ENCODE measurements at places on chromosomes 7 and 10. TPM values are rescaled to one million over a fixed set of nuclear protein-coding genes. Genes with fewer than 3 reads are reported as not detected.

DNA sequence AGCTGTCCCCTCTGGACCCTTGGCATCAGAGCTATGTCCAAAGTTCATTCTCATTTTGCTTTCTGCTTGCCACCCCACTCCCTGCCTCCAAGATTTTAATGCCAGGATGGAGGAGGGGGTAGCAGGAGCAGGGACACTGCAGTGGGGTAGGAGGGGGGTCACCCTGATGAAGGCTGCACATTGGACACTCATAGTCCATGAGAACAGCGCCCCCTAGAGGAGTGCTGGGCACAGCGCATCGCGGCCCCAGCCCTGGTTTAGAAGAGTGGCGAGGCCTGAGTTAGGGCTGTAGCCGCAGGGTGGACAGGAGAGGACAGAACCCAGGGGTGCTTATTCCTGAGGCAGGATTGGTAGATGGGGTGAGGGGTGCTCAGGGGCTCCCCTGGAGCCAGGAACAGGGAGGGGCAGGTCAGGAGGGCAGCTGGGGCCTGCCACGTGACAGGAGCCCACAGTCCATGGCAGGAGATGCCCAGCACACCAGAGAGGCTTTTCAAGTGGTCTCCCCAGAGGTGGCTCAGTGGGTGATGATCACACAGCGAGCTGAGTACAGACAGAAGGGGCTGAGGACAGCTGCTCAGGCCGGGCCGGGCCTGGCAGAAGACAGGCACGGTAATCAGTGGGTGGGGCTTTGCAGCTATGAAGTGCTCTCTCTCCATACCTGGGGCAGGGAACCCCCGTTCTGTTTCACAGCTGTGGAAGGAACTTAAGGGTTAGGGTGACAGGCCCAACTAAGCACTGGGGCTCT lies 71.4 kb downstream of the NEURL1 start:
- DNase-seq: no peak

DNA sequence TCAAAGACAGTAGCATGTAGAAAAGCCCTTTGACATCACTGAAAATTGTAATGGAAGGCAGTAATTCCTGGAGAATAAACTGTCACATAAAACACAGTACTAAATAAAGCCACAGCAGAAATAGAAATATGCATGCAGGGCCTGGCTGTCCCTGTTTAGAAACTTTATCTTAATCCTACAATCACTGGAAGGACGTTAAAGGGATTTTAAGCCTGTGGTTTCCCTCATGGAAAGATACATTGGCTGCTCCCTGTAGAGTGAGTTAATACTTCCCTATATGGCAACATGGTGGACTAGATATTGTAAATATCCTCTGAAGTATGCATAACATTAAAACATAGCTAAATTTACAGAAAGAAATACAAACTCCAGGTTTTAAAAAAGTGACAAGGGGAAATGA lies 1334.9 kb upstream of the CELF2 start:
- DNase-seq: no peak

GRCh38 chr10:10830293-10830986 lies 187.2 kb upstream of the CELF2 start:
- no peak for DNase-seq

- no peak for DNase-seq
Measured at GRCh38 chr7:107318523-107319160, 149.8 kb downstream of the HBP1 start.

GRCh38 chr7:33776788-33777187 lies 128.6 kb upstream of the BMPER start:
- DNase-seq: no peak

The TUBB8 gene
- not detected for total RNA-seq

The DYNC1I1 gene
- 5.6 TPM for total RNA-seq

The PILRA gene
- 20.6 TPM for total RNA-seq

- peak; percentile 34 for DNase-seq
Measured at GRCh38 chr10:90871279-90871765, 452 bp upstream of the RPP30 start.

DNA sequence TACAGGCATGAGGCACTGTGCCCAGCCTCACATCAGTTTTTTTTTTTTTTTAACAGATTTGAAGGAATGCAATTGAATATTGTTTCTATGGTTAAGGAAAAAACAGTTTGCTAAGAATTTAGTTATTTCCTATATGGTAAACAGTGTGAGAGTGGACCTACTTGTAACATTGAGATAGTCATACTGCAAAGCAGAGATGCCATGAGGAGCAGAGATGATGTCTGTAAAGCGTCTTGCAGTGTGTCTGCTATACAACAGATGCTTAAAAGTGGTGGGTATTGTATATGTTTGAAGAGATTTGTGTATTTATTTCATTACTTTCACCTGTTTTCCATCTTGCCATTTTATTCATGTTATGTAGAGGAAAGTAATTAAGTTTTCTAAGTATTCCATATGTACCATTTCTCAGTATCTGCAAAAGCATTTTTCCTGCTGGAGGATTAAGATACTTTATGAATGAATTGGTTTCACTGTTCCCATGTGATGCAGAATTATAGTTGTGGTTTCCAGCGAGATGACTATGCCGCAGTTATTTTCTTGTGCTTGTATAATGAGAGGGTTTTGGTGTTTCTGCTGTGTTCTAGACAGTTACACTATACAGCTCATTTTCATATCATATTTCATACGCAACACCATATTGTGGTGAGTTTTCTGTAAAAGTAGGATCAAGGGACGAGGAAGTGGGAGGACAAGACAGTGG lies 26.6 kb downstream of the TET1 start:
- DNase-seq: no peak

DNA sequence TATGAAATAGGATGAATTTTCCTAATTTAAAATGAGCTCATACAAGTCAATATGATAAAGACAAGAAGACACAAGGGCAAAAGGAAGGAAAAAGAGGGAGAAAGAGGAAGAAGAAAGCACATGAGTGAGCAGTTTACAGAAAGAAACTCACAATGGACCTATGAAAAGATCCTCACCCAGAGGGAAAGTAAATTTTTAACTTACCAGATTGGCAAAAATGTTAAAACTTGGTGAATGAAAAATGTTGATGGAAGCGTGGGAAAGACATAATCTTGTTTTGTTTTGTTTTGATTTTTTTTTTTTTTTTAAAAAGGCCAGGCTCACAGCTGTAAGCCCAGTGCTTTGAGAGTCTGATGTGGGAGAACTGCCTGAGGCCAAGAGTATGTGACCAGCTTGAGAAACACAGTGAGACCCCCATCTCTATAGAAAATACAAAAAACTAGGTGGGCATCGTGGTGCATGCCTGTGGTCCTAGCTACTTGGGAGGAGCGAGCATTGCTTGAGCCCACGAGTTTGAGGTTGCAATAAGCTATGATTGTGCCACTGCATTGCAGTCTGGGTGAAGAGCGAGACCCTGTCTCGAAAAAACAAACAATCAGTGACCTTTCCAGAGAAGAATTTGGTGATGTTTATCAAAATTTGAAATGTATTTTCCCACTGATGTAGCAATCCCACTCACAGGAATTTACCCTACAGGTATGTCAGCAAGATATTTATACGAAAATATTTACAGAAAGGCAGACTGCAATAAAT lies 152.9 kb upstream of the ASAH2 start:
- DNase-seq: no peak

The TMEM213 gene
- total RNA-seq: not detected

The CLDN4 gene
- 1.6 TPM for total RNA-seq

The CUZD1 gene
- total RNA-seq: not detected

GRCh38 chr10:130203626-130204025 lies 67.4 kb downstream of the GLRX3 start:
- no peak for DNase-seq

GRCh38 chr7:46745707-46746090 lies 824.6 kb upstream of the IGFBP3 start:
- no peak for DNase-seq

The ZNF488 gene
- not detected for total RNA-seq

DNA sequence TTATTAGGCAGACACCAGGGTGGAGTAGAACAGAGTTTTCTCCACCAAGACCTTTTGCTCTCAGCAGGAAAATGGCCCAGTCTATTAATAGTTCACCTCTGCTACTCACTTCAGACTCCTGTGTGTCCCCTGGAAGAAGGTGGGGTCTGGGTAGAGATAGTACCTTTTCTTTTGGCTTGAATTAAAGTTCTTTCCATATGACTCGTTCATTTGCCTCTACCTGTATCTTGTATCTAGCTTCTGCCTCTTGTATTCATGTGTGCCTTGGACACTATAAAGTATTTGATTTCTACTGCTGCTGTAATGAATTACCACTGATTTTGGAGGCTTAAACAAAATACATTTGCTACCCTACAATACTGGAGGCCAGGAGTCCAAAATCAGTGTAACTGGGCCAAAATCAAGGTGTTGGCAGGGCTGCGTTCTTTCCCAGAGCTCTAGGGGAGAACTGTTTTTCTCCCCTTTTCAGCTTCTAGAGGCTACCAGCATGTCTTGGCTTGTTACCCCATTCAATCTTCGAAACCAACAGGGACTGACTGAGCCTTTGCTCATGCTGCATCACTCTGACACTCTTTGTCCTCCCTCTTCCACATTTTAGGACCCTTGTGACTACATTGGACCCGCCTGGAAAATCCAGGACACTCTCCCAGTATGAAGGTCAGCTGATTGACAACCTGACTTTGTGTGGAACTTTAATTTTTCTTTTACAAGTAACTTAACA lies 155.6 kb upstream of the PRSS58 start:
- no peak for DNase-seq

The CAMK1D gene
- 10.9 TPM for total RNA-seq

DNA sequence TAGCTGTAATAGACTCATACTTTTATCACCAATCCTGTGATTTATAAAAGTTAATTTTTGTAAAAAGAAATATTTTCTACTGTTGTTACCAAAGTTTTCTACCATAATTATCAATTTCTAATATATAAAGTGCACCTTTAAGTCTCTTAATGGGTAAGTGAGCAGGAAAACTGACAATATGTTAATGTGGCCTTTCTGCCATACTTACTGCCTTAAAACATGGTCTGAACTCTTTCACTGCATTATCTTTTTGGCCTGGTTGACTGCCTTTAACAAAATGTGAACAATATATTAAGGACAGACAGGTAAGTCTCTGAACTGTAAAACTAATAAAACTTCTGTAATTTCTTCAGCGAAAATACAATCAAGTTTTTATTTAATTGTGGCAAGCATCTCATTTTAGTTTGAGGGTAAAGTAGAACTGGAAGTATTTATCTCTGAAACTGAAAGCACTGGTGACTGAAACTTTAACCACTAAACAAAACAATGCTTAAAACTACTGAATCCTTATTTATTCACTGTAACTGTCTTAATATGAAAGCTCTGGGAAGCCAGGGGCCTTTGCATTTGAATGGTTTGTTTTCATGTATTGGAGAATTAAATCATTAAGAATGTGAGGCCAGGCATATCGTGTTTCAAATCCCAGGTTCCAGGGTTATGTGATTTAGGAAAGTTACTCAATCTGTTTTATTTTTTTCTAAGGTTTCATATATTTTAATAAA lies 948.8 kb upstream of the POT1 start:
- DNase-seq: no peak

GRCh38 chr7:95469848-95470247 lies 15.9 kb upstream of the ASB4 start:
- no peak for DNase-seq

The KCND2 gene
- total RNA-seq: 6.0 TPM

DNA sequence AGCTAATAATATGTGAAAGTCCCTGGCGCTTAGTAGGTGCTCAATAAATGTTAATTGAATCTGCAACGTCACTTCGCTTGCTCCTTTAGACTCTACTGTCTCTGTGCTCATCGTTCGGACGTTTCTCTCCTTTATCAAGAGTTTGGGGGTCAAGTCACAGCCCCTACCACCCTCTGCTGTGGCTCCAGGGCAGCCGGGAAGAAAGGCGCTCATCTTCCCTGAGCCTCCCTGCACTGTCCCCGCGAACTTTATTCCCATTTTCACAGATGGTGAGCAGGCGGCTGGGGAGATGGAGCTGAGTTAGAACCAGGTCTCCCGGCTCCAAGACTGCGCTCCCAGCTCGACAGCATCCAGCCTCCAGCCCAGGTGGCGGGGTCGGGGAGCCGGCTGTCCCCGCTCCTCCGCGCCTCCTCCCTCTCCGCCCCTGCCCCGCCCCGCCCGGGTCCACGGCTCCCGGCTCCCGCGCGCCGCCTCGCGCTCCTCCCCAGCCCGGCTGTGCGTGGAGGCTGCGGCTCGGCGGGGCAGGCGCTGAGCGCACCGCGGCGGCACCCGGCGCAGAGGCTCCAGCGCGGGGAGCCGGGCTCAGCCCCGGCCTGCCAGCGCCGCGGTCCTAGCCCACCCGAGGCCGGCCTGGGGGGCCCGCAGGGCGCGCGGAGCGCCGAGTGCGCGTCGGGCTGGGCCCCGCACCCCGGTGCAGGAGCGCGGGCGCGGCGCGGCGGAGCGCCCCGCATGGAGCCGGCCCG lies at the start of gene CLEC2L:
CLEC2L (plus strand) TSS at position 487 of the 743 bp plus-strand sequence; CDS start at position 730, 243 bp downstream.
- DNase-seq: no peak

DNA sequence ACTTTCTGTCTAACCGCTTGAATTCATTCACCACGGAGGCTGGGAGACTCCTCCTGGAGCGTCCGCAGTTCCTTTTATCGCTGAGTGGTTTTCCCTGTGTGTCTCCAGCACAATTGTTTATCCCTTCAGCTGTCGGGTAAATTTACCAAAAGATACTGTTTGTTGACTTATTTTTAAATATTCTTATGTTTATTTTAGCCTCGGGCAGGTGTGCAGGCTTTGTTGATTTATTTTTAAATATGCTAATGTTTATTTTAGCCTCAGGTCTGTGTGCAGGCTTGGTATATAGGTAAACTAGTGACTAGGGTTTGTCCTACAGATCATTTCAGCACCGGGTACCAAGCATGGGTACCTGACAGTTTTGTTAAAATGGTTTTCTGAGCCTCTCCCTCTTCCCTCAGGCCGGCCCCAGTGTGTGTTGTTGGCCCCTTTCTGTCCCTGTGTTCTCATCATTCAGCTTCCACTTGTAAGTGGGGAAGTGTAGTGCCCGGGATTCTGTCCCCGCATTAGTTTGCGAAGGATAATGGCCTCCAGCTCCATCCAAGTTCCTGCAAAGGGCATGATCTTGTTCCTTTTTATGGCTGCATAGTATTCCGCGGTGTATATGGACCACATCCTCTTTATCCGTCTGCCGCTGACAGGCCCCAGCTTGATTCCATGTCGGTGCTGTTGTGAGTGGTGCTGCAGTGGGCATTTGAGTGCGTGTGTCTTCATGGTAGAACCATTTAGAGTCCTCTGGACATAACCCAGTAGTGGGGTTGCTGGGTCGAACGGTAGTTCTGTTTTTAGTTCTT lies 5.3 kb downstream of the GET4 start:
- DNase-seq: no peak

- peak; percentile 96 for DNase-seq
Measured at GRCh38 chr7:97117372-97118188, at the start of gene SDHAF3. Gene SDHAF3 (plus strand): TSS chr7:97117698. CDS start chr7:97117724, 26 bp downstream.

The KIF11 gene
- total RNA-seq: 1.0 TPM

The RASA4B gene
- total RNA-seq: 18.8 TPM

The H2BK1 gene
- not detected for total RNA-seq

- DNase-seq: no peak
Measured at GRCh38 chr10:3654496-3654895, 130.5 kb downstream of the KLF6 start.

The SPDYE5 gene
- not detected for total RNA-seq

The FXYD4 gene
- total RNA-seq: not detected

All from uterus (tissue), 4 donors.